Caki2 (cell line): ENCODE measurements at places on chromosomes 7 and 10.

DNA sequence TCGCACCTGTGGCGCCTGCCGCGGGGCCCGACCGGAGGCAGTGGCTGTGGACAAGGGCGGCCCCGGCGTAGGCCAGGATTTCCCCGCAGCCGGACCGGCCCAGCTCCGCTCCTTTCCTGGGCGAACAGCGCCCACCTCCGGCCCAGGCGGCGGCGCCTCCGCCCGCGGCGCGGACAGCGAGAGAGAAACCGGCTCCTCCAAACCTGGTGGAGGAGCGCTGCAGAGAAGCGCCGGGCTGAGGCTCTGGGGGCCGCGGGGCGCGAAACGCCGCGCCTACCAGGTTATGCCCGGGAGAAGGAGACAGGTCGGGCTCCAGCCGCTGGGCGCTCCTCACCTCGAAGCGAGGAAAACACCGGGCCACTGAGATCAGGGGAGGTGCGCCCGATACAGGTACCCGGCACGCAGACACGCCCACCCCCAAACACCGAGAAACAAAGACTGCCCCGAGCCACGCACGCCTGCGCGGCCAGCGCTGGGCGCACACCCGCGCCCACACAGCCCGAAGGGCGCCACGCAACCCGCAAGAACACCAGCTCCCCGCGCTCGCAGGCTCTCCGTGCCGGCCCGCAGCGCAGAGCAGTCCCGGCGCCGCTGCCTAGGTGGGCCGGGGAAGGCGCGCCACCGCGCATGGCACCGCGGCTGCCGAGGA lies 3.3 kb downstream of the GRID1 start:
- no peak for DNase-seq

DNA sequence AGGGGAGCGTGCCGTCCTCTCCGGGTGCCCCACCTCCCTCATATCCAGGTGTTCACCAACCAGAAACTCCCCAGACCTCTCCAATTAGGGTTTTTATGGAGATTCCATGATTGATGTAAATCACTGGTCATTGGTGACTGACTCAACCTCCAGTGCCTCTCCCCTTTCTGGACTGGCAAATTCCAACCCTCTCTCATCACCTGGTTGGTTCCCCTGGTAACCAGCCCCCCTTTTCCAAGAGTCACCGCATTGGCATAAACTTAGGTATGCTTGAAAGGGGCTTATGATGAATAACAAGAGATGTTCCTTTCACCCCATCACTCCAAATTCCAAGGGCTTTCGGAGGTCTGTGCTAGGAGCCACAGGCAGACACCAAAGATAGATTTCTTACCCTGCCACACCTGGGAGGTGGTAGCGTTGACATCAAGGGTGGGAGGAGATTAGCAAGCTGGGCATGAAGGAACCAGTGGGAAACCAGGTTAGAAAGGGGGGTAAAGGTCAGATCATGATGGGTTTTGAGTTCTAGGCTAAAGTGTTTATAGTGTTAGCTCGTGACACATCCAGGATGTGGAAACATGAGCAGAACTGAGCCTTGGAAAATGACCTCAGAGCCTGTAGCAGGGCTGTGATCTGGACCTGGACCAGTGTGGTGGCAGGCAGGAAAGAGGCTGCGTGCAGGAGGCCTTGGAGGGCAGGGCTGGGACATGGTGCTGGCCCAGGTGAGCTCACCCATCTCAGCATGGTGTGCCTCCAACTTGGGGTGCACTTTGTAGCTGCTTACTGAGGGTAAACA lies 45.1 kb downstream of the CAMK1D start:
- peak; percentile 38 for DNase-seq

DNA sequence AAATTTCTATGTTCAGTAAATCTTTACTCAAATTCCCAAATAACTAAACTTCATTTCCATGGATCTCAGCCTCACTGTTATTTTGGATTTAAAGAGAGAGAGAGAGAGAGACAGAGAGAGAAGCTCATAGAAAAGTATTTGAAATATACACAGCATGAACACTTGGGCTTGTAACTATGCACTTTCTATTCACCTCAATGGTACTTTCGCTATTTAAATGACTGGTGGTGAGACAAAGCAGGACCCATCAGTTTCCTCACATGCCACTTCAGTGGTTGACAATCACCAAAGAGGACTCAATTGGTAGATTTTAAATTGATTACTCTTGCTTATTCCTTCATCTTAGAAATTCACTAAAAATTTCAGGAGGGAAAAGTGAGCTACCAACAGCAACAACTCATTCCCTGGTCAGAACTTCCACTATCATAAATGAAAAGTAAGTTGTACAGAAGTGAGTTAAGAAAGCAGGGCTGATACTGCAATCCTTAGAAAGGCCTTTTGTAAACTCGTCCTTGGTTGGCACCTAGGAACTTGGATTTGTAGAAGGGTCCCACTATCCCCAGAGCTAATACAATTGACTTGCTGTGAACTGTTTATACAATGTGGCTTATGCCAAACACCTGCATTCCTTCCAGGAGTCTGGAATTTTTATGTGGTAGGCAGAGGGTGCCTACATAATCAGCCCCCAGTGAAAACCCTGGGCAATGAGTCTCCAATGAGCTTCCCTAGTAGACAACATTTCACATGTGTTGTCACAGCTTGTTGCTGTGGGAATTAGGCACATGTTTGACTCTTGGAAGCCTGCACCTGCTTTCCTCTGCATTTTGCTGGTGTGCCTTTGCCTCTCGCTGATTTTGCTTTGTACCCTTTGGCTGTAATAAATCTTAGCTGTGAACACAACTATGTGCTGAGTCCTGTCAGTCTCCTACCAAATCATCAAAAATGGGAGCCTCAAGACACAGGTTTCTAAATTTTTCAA lies 10.8 kb downstream of the ERLIN1 start:
- DNase-seq, result no peak

- DNase-seq, result no peak
Measured at GRCh38 chr10:114773197-114773532, 48.4 kb upstream of the FHIP2A start.

DNA sequence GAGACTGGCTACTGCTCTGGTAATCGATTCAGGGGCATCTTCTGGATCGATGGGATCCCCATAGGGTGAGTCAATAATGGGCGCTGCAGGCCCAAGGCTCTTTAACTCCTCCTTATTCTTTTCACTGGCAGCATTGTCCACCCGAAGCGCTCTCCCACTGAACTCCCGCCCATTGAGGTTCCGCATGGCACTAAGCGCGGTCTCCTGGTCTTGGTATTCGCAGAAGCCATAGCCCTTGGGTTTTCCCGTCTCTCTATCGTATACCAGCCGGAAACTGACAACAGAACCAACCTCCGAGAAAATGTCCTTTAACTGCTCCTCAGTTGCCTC lies 285 bp downstream of the CSTF2T start:
- no peak for DNase-seq

DNA sequence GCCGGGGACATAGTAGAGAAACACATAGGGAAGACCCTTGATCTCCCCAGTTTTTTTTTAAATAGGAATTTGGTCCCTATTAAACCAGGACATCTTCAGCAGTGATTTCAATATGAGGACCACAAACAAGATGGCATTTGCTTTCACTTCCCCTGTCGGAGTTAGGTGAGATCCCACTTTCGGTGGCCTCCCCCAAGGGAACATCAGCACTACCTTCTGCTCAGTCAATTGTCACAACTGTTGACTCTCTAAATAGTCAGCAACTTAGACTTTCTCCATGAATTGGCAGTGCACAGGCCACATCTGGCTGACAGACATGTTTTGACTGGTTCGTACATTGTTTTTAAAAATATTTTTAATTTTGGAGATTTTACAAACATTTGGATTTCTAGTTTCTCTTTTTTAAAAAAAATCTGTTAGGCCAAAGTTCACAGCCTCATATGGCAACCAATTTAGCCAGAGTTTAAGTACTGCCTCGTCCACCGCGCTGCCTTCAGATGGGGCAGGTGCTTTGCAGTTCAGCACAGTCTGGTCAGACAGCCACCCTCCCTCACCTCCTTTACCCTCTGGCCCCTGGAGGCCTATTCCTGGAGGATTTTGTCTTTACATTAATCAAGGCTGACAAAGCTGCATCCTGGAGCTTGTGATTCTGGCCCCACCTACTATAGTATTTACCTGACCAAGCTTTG lies 139.2 kb upstream of the PRR15 start:
- no peak for DNase-seq

- no peak for DNase-seq
Measured at GRCh38 chr10:20406281-20407104, 490.6 kb downstream of the NEBL start.

DNA sequence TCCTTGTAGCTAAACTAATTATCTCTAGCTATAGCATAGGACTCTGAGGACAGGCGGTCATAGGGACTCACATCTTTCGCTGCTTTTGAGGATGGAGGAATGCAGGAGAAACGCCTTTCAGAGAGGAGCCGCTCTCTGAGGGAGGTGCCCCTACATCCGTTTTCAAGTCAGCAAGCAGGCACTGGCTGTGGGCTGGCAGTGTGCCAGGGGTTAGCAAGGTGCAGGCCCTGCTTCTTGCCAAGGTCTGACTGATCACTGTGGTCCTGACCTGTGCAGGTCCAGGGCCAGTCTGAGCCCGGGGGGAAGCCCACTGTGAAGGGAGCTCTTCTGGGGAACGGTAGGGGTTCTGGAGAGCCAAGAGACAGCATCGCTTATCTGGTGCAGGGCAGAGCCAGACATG lies 89.4 kb downstream of the SH3PXD2A start:
- no peak for DNase-seq

DNA sequence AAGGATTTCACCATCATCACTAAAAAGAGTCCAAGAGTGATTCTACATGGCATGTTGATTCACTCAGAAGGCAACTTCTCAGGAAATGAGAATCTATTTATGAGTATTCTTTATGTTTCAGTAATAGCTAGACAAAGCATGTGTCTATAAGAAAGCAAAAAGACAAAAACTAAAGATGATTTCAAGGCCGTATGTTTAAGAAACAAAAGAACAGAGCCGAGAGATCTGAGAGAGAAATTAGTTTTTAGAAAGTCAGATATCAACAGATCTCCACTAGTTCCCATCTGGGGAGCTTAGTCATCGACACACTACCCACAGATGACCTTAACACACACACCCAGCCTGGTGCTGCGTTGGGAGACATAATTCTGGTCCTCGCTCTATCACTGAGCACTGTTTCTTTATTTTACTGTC lies 21.0 kb downstream of the PIP4K2A start:
- no peak for DNase-seq

- peak; percentile 48 for DNase-seq
Measured at GRCh38 chr7:115910541-115911164, 119.9 kb downstream of the TFEC start.

DNA sequence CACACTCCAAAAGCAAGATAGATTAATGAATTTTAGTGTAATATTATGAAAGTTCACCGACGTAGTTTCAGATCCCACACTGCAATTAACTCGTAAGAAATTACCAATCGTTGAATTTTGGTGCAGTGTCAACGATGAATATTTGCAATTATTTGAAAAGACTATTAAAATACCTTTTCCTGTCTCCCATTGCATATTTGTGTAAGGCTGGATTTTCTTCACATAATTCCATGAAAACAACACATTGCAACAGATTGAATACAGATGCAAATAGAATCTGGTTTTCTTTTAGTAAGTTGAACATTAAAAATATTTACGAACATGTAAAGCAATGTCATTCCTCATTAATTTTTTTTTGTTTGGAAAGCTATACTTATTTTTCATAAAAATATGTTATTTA lies 50.9 kb downstream of the DNMBP start:
- no peak for DNase-seq

DNA sequence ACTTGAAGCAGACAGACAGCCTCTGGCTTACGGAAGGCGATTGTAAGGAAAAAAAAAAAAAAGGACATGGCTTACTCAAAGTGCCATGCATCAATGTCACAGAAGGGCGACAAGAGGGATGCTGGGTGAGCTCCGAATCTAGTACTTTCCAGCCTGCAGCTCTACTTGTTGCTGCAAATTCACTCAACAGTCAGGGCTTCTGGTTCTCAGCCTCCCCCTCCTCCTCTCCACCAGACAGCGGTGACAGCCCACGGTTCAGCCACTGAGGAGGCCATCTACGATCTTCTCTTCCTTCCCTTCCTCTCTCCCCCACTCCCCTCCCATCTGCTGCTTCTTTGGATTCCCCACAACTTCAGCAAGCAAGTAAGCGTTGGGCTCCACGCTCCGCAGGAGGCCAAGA lies 63.5 kb downstream of the PRKAG2 start:
- DNase-seq, result no peak

DNA sequence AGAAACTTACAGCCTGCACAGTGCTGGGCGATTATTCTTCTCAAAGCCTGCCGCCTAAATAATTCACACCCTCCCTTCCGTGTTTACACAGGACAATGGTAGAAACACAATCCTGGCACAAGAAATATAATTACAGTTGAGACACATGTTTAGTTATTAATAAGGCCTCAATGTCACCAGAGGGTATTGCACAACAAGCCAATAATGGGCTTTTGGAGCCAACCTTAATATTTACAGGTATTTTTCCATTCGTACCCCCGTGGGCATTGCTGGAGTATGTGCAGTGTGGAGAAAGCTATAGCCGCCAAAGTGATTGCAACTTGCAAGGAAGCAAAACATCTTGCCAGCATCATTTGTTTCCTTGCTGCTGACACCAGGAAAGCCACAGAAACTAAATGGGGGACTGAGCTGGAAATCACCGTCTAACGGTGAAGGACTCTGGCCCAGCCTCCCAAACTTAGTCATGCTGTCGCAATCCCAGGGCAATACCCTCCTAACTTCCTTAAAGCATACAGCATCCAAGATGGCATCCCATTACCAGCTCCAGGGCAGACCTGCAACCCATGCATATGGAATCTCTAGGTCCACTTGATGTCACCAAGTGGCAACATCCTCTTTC lies 8.6 kb downstream of the CALN1 start:
- no peak for DNase-seq

DNA sequence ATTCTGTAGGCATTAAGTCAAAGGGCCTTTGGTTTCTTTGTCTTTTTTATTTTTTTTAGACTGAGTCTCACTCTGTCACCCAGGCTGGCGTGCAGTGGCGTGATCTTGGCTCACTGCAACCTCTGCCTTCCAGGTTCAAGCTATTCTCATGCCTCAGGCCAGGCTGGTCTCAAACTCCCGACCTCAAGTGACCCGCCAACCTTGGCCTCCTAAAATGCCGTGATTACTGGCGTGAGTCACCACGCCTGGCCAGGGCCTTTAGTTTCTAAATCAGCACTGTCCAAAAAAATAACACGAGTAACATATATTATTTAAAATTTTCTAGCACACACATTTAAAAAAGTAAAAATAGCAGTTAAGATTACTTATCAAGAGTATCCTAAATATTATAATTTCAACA lies 11.1 kb upstream of the ACSL5 start:
- no peak for DNase-seq

- DNase-seq, result no peak
Measured at GRCh38 chr7:4143511-4144171, 538.5 kb upstream of the FOXK1 start.

DNA sequence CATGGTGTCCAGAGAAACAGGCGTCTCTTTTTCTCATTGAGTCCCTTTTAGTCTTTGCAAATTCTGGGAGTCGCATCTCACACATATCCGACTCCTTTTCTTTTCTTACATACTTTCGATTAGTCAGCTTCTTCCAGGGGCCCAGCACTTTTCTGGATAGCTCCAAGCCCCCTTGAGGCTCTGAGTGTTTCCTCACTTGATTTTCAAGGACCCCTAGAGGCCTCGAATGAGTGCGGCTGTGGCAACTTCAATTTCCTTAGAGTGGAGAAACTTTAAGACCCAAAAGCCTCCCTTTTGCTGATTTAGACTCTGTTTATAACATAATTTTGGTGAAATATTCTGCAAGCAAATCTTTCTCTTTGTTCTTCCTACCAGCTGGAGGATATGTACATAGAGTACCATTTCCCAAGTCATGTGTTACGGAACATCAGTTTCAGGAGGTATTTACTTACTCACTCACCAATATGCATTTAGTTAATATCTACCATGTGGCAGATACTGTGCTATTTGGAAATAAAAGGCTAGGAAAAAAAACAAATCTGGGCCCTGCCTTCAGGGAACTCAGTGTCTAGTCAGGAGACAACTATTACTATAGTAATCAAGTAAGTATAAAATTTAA lies 555.2 kb downstream of the REEP3 start:
- DNase-seq, result no peak
